Smooth muscle cell of the pulmonary artery (primary cell): ENCODE measurements at places on chromosomes 1 and 21. TPM values are rescaled to one million over a fixed set of nuclear protein-coding genes. Genes with fewer than 3 reads are reported as not detected.

ERG gene
- total RNA-seq: 10.8 and 26.9 TPM in 2 replicates

TNFRSF18 gene
- not detected in 2 replicates for total RNA-seq

PTGFR gene
- 3.3 and 28.9 TPM in 2 replicates for total RNA-seq

KRTAP25-1 gene
- total RNA-seq: not detected in 2 replicates

SLC26A9 gene
- total RNA-seq: not detected in 2 replicates

SELP gene
- total RNA-seq: 0.07 and 0.13 TPM in 2 replicates

SPRR1B gene
- total RNA-seq: not detected in 2 replicates

PGLYRP4 gene
- not detected in 2 replicates for total RNA-seq

NOC2L gene
- 70.5 and 100 TPM in 2 replicates for total RNA-seq

CELA2A gene
- total RNA-seq: 0.20 TPM in 1 of 2 replicates, not detected in the other

SH3BGR gene
- 5.3 and 6.0 TPM in 2 replicates for total RNA-seq

BTBD8 gene
- total RNA-seq: 2.1 and 6.9 TPM in 2 replicates

HENMT1 gene
- total RNA-seq: 1.9 and 3.4 TPM in 2 replicates

SELENBP1 gene
- 27.1 and 59.5 TPM in 2 replicates for total RNA-seq

SPATA46 gene
- total RNA-seq: not detected in 2 replicates

MRAP gene
- 0.13 TPM in 1 of 2 replicates, not detected in the other for total RNA-seq

CD1E gene
- not detected in 2 replicates for total RNA-seq

ERICH3 gene
- total RNA-seq: not detected in 2 replicates

SYT2 gene
- total RNA-seq: under 0.01 TPM in 1 of 2 replicates, not detected in the other

ADAMTSL4 gene
- total RNA-seq: 13.4 and 31.1 TPM in 2 replicates

KRTAP19-4 gene
- total RNA-seq: not detected in 2 replicates
